Stimulated activated CD4-positive, alpha-beta T cell treated with anti-CD3 and anti-CD28 coated beads, TNF-alpha, amount 100 ng/mL, for 48 hours (primary cell): ENCODE measurements at places on chromosomes 6 and 20.

DNA sequence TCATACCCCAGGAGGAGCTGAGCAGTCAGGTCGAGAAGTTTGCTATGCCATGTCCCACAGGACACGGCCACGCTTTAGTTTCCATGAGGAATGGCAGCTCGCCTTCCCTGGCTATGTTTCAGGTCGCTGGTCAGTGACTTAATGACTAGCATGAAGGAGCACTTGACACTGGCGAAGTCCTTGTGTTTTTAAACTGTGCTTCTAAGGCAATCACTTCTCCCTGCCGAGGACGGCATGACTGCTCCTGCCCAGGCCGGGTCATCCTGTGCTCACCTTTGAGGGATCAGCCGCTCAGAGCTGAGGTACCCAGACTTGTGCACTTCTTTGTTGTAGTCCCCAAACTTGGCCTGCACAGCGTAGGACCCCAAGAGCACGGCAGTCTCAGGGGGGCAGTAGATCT, 34.1 kb downstream of the EZR start:
- no peak for DNase-seq

- DNase-seq, result no peak
Measured at GRCh38 chr6:165605901-165606739, 56.9 kb downstream of the PDE10A start.

DNA sequence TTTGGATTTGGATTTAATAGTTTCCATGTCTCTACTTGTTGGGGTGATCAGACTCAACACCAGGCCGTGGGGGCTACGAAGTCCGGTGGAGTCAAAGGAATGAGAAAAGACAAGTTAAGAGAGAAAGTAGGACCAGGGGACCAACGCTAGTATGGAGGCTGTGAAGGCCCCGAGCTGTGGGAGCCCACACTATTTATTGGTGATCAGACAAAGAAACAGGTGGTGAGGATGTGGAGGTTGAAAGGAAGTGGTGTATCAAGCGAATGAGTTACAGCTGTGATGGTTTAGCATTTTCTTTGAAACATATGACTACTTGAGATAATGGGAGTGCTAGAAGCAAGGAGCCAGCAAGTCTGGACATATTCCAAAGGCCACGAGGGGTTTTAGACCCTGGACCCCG, 62.4 kb downstream of the AKAP7 start:
- no peak for DNase-seq

DNA sequence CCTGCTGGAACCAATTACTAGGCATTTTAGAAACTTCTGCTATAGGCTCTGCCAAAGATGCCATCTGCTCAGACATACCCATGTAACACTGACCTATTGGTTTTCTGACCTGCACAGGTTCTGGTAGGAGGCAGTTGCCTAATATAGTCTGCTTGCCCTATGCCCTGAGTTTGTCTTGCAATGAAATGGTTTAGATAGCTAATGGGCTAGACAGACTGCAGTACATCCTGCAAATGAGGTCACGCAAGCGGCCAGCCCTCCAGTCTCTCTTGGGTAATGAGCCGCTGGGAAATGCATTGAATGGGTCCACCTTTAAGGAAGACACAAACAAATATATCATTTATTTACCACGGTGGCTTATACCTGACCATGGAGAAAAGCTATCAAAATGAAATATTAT, 90.6 kb upstream of the B3GAT2 start:
- DNase-seq, result no peak

- DNase-seq, result no peak
Measured at GRCh38 chr6:129007701-129008373, 124.9 kb downstream of the LAMA2 start.

- no peak for DNase-seq
Measured at GRCh38 chr6:95879856-95880255, 135.9 kb upstream of the FUT9 start.

GRCh38 chr20:53832499-53832898, 237.9 kb downstream of the BCAS1 start:
- DNase-seq, result no peak

GRCh38 chr20:62618611-62619529, 23.4 kb upstream of the SLCO4A1 start:
- no peak for DNase-seq

DNA sequence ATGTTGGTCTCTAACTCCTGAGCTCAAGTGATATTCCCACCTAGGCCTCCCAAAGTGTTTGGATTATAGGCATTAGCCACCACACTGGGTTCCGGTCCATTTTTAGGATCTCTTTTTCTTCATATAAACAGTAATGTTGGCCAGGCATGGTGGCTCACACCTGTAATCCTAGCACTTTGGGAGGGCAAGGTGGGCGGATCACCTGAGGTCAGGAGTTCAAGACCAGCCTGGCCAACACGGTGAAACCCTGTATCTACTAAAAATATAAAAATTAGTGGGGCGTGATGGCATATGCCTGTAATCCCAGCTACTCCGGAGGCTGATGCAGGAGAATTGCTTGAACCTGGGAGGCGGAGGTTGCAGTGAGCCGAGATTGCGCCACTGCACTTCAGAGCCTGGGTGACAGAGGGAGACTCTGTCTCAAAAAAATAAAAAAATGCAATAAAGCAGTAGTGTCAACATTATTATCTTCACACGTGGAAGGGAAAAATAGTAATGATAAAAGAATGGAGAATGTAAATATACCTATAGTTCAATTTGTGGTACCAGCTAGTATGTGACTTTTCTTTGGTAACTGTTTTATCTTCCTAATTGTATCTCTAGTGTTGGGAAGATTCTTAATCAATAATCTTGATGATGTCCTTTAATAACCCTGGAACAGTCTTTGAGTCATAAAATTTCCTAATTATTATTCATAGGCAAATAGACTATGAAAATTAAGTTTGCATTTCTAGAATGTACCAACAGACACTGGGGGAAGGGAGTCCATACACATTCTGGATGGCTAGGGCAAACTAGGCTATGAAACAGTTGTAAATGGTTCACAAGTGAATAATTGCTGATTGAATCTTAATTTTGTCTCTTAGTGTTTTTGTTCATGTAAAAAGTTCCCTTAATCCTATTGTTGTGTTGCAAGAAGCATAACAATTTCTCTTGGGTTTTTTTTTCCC, 3.6 kb downstream of the PARD6B start:
- DNase-seq, result no peak

DNA sequence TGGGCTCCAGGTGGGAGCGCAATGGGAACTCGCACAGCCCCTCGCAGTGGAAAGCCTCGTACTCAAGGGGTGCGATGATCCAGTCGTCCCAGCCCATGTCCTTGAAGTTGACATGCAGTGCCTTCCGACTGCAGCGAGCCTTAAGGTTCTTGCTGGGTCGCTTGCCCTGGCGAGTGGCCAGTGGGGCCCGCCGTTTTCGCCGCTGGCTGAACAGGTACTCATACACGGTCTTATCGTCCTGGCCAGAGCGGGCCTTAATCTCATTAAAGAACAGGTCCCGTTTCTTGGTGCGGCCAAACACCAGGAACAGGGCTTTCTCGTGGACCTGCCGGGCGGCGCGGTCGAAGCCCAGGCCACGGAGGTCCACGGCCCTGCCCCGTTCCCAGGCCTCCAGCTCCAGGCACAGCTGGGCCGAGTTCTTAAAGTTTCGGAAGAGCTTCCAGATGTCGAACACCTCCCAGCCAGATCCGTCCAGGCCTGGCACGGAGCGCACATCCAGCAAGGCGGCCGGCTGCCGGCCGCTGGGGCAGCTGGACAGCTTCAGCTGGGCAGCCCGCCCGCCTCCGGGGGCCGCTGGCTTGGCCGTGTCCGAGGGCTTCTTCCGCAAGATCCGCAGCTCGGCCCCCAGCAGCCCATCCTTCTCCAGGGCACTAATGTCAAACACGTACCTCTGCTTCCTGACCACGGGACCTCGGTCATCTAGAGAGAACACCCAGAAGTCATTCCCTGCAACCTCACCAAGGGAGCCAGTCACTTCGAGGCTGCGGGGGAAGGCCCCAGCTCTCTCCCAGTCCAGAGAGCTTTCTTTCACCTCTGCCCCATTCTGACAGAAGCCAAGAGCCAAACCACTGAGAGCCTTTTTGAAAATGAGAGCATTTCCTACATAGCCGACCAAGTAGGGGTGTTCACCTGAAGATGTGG, 3.7 kb downstream of the GDF5 start:
- DNase-seq, result no peak

DNA sequence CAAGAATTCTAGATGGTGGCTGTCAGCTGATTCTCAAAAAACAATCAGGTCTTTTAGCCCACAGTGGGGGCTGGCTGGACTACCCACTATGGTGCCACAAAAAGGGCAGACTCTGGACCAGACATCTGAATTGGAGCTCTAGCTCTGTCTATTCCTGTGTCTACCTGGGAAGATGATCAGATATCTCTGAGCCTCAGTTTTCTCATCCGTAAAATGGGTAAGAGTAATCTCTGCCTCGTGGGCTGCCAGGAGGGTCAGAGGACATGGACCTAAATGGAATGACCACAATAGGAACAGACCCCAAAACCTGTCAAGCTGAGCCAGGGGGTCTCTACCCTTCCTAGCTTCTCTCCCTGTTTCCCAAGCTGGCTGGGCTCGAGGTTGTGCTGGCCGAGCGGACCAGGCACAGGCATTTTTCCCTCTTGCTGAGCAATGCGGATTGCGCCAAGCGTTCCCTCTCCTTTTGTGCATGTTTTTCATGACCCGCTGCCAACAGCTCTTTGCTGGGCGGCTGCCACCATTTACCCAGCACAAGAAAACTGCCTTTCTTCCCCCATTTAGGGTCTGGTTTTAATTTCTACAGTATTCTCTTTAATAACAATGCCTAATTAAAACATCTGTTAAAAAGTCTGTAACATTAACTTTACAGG, 74.7 kb upstream of the MAFB start:
- no peak for DNase-seq

DNA sequence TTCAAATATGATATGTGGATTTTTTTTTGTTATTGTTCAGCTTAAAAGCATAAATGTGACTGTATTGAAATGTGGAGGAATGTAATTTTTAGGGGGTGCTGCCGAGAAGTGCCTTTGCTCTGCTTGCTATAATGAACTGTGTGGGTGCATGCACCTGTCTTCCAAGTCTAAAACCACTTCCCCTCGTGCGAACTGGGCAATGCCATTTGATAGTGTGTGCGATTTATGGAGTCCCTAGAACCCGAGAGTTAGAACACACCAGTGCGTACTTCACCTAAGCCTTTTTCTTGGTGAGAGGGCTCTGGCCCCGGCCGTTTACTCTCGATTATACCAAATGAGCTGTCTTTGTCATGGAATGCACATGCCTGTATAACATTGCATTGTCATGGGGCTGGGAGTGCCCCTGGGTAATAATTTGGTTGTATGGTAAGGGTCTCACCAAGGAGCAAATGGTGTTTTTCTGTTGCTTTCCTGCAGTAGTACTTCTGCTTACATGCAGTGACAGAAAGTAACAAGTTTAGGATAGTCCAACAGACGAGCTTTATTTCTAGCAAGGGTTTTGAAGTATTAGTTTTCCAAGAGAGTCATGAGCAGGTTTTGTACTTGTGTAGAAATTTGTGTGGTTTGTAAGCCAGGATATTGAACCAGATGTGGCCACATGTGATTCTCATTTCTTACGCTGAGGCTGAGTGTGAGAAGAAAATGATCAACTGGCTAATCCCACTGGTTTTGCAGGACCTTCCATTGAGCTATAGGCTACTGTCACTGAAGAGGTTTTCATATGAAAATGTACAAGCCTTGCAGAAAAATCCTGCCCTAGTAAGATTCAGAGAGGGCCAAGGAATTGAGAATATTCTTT, 172.4 kb downstream of the DTNBP1 start:
- no peak for DNase-seq

DNA sequence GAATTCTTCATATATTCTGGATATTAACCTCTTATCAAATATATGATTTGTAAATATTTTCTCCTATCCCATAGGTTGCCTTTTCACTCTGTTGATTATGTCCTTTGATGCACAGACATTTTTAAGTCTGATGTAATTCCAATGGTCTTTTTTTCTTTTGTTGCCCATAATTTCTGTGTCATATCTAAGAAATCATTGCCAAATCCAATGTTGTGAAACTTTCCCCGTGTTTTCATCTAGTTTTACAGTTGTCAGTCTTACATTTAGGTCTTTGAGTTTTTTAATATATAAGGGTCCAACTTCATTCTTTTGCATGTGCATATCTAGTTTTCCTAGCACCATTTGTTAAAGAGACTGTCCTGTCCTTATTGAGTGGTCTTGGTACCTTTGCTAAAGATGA, 111.5 kb downstream of the SESN1 start:
- no peak for DNase-seq

DNA sequence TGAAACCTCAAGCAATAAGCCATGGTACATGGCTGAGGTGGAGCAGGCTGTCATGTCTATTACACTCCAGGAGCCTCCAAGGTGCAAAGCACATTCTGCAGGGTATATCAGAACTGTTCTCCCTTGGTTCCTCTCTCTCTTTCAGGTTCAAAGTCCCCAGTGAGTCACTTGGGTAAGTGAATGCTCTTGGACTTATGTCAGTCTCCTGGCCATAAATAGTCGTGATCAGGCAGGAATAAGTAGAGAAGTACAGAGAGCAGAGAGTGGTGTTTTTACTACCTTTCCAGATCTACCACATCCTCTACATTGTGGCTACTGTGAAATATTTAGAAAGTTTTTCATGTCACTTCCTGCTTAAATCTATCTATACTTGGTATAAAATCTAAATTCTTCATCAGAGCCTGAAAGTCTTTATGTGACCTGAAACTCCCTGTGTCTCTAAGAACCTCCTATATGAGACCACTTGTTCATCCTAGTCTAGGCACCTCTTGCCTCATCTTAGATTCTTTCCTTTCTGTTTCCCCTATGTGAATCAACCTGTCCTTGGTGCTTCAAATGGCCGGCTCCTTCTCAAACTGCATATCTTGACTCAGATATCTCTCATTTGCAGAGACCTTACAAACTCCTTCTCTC, 1077.6 kb upstream of the MAP3K7 start:
- DNase-seq, result no peak

- no peak for DNase-seq
Measured at GRCh38 chr6:46129291-46129628, 529 bp upstream of the ENPP4 start.

GRCh38 chr20:34096699-34097444, 15.2 kb downstream of the EIF2S2 start:
- DNase-seq, result no peak

DNA sequence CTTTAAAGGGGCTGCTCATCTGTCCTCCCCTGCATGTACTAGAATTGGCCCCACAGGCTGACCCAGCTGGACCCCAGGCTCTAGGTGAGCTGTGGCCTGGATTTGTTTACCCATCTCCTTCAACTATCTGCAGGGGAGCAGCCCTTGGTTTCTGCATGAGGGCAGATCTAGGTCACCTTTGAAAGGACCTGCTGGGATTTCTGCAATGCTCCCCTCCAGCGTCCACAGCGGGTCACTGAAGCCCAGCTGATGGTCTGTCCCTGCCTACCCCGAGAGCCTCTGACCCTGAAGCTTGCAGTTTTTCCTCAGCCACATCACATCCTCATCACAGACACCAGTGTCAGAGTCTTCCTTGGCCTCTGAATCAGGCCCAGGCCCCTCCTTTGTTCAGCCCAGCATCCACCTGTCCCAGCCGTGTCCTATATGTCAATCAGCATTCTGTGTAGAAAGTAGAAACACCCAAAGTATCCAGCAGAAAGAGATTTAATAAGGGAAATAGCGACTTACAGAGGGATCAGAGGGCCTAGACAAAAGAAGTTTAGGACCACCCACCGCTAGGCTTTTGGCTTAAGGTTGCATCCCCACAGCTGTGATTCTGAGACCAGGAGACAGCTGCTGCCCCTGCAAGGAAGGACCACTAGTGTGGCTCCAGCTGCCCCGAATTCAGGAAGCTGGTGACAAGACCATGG, 243.1 kb downstream of the LRFN2 start:
- DNase-seq, result no peak

GRCh38 chr20:2141600-2142575, 40.3 kb downstream of the STK35 start:
- DNase-seq, result no peak
